Large intestine (tissue), 12 donors: ENCODE measurements at places on chromosomes 2 and 18. TPM values are rescaled to one million over a fixed set of nuclear protein-coding genes. Genes with fewer than 3 reads are reported as not detected.

The ANO7 gene
- polyA plus RNA-seq, result 31.7 TPM

The ST8SIA5 gene
- polyA plus RNA-seq, result 1.3 TPM

The FAP gene
- 10.6 TPM for polyA plus RNA-seq

The OXER1 gene
- polyA plus RNA-seq, result 12.2 TPM

The POMC gene
- 4.0 TPM for polyA plus RNA-seq

The ALK gene
- polyA plus RNA-seq, result 1.5 TPM

The TCF23 gene
- polyA plus RNA-seq, result 0.10 TPM

The REG3G gene
- 5.0 TPM for polyA plus RNA-seq

The ARHGEF33 gene
- 0.87 TPM for polyA plus RNA-seq

The CCDC74B gene
- polyA plus RNA-seq, result 3.1 TPM
